ENCODE measurements at places on chromosomes 1 and 21.

DNA sequence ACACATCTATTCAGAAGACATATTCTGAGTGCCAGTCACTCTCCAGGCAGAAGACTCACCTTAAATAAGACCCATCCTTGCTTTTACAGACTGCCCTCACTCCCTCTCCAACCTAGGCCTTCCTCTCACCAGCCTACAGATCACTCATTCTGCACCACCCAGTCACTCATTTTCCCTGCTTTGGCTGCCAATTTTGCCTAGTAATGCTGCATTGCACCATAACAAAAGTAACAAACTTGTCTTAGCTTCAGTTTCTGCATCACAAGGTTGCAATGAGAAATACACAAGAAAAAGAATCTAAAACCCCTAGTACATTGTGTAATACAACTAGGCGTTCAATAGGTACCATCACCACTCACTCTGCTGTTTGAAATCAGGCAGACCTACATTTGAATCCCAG, 292.4 kb downstream of the PLPP3 start:
- no peak for DNase-seq

- DNase-seq: no peak
Observed at GRCh38 chr1:206816390-206817287, 44.3 kb upstream of the IL10 start.

GRCh38 chr1:41408691-41409090, 47.5 kb downstream of the FOXO6 start:
- no peak for DNase-seq

DNA sequence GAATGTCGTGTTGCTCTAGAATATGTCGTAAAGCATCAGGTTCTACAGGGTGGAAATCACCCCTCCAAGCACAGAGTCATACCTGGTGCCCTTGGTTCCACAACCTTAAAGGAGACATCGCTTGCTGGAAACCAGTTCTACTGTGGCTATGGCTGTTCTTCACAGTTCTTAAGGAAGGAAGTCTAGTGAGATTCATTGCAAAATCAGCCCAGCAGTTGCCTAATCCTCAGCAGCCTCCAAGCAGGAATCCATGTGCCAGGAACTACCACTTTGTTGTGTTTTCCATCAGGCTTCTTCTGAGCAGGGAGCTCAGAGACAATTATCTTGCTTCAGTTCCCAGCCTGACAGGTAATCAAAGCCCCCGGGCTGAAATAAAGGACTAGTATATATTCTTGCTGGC, 45.0 kb upstream of the SLC35F3 start:
- no peak for DNase-seq

- no peak for DNase-seq
Observed at GRCh38 chr1:98500324-98500723, 161.2 kb upstream of the SNX7 start.

GRCh38 chr1:58748666-58749065, 35.2 kb downstream of the JUN start:
- no peak for DNase-seq

GRCh38 chr21:45148316-45148990, 74.1 kb downstream of the ADARB1 start:
- no peak for DNase-seq

- peak; percentile 54 for DNase-seq
Observed at GRCh38 chr21:34743831-34744230, 75.0 kb downstream of the CLIC6 start.

DNA sequence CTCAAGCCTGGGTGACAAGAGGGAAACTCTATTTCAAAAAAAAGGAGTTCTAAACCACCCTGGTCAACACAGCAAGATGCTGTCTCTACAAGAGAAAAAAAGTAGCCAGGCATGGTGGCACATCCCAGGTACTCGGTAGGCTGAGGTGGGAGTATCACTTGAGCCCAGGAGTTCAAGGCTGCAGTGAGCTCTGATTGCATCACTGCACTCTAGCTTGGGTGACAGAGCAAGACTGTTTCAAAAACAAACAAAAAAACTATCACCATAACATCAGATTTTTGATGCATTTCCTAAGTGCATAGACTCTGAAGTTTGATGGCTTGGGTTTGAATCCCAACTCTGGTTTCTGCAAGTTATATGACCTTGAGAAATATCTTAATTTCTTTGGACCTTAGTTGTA, 9.6 kb downstream of the ELOA start:
- no peak for DNase-seq

GRCh38 chr1:228457017-228457395, 30.2 kb upstream of the RNF187 start:
- peak; percentile 8 for DNase-seq

GRCh38 chr1:29017235-29017634, 102.9 kb downstream of the EPB41 start:
- no peak for DNase-seq

GRCh38 chr1:235343726-235344125, 15.4 kb downstream of the GGPS1 start:
- no peak for DNase-seq

GRCh38 chr1:64052777-64053176, 150.6 kb upstream of the UBE2U start:
- DNase-seq: no peak

DNA sequence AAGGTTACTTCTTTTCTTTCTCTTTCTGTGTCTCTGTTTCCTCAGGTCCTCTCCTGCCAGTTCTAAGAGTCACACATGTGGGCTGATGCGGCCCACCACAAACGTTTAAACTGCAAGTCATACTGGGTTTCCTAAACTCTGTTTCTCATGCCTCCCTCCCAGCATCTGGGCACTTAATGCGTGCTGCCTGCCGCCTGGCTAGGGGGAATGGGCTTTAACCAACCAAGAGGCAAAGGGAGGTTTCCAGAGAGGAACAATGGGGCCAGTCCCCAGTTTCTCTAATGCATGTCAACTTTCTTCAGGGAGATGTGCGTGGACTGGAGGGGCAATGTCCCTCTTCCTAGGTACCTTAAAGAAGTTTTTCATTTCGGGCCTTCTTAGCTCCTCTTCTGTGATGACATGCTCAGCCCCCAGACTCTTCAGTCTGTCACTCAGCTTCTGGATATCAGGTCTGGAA, 19.9 kb upstream of the SRSF4 start:
- DNase-seq: no peak

DNA sequence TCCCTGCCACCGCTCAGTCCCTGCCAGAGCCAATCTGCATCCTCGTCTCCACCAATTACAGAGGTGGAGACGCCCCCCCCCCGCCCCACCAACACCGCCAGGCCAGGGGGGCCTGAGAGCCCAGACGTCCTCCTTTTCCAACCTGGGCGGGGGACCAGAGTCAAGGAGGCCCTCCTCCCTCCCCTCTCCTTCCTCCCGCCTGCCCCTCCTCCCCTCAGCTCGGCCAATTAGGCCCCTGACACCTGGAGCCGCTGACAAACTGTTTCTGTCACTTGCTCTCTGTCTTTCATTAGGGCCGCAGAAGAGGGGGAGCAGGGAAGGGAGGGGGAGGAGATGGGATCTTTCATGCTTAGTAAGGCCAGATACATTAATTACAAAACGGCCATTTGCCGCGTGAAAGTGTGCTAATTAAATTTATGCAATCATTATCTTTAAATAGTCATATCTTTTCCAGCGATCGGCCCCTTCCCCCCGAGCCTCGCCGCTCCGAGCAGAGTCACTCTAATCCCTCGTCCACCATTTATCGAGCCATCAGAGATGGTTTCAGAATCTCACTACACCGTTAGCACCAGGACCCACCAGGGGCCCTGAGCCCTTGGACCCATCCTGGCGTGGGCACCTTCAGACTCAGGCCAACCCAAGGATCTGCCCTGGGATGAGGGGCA, 94.7 kb downstream of the PAX7 start:
- DNase-seq: no peak

GRCh38 chr21:43209575-43210453, 41.0 kb downstream of the CRYAA start:
- no peak for DNase-seq
